Fibroblast of skin of right biceps (primary cell): ENCODE measurements at places on chromosomes 6 and 20.

DNA sequence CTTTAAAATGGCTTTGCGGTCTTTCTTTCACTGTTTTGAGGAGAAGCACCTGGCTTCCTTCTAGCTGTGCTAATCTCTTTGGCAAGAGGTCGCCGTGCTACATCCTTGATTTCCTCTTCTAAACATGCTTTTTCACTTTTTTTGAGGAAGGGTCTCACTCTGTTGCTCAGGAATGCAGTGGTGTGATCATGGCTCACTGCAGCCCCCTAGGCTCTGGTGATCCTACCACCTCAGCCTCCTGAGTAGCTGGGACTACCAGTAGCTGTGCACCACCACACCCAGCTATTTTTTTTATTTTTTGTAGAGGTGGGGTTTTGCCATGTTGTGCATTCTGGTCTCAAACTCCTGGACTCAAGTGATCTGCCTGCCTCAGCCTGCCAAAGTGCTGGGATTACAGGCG lies 40.5 kb downstream of the RSPH3 start:
- no peak for DNase-seq

- DNase-seq: no peak
Measured at GRCh38 chr6:143432588-143432987, 17.9 kb downstream of the ADAT2 start.

- DNase-seq: no peak
Measured at GRCh38 chr6:33415831-33416230, 2.1 kb downstream of the CUTA start.

- peak; percentile 13 for DNase-seq
Measured at GRCh38 chr6:140029551-140029950, 655.1 kb upstream of the CITED2 start.

DNA sequence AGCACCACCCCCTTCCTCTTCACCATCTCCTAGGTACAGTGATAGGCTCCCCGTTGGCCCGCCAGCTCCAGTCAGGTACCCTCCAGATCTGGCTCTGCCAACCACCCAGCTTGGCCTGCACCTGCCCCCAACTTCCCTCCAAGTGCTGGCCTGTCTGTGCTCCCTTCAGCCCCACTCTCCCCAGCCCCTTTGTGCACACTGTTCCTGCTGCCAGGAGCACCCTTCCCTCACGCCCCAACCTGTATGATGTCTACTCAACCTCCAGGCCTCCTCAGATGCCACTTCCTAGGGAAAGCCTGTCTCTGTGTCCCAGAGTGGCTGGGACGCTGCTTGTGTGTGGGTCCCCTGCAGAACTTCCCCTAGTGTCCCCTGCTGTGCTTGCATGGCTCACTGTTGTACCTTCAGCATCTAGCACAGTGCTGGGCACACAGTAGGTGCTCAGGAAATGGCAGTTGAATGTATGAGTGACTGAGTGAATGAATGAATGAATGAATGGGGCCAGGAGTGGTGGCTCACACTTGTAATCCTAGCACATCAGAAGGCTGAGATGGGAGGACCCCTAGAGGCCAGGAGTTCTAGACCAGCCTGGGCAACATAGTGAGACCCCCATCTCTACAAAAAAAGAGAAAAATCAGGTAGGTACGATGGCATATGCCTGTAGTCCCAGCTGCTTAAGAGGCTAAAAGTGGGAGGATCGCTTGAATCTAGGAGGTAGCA lies 3.0 kb downstream of the ZBP1 start:
- DNase-seq: no peak

- DNase-seq: no peak
Measured at GRCh38 chr20:39222101-39222500, 260.0 kb downstream of the DHX35 start.

DNA sequence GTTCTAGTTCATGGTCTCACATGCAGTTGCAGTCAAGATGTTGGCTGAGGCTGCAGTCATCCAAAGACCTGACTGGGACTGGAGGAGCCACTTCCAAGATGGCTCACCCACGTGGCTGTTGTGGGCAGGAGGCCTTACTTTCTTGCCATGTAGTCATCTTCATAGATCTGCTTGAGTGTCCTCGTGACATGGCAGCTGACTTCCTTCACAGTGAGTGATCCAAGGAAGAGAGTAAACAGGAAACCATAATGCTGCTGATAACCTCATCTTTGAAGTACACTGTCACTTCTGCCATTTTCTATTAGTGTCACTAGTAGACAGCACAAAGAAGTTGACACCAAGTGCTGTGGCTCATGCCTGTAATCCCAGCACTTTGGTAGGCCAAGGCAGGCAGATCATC lies 40.1 kb upstream of the AKIRIN2 start:
- DNase-seq: no peak

DNA sequence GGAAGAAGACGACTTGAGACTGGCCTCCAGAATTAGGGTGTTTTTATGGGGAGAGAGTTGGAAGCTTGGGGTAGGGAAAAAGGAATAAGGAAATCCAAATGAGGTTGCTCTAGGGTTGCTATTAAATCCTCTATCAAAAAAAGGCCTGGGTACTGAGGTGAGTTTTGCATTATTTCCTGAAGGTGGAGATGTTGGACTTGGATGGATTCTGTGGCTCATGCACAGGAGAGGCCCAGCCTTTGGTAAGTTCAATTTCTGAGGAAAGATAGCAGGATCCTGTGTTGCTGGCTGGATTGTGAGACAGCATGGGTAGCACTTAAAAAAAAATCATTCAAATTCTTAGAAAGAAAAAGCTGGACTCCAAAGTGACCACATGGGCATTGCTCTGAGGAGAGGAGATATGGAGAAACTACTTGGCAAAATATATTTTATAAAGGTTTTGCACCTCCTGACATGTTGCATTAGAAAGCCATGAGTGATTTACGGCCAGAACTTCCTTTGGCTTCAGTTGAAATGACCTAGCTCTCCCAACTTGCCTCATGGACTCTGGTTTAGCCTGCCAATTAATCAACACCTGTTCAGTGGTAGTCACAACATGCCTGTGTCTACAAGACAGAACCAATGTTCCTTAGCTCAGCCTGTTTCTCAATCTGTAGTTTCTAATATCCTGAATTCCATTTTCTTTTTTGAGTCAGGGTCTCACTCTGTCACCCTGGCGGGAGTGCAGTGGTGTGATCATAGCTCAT lies 152.1 kb upstream of the RALGAPA2 start:
- no peak for DNase-seq

DNA sequence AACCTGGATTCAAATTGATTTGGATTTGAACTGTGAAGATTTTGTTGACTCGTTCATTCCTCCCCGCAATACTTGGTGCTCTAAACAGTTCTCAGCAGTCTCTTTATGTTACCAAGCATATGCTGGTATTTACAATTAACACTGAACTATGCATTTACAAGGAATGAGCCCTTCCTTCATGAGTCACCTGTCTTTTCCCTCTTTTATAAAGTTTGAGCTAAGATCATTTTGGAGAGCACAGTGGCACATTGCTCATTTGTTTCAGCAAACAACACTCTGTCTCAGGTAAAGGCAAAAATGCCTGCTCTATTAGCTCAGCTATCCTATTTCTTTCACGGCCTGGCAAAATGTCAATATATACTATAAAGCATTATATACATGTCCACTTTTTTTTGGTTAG lies 285.4 kb downstream of the PHACTR1 start:
- no peak for DNase-seq

DNA sequence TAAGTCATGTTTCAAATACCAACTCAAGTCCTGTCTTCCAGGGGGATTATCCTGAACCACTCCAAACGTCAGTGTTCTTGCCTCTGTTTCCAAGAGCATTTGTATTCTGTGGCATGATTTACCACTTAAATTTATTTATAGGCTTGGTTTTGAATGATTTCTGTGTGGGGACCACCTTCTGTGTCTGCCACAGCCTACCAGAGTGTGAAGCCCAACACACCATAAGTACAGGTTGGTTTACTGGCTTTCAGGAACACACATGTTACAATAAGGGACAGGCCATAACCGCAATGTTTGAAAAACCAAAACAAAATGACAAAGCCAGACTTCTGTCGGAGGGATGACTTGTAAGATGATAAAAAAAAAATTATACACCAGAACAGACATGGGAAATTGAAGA lies 56.5 kb upstream of the MAP3K7 start:
- peak; percentile 2 for DNase-seq

DNA sequence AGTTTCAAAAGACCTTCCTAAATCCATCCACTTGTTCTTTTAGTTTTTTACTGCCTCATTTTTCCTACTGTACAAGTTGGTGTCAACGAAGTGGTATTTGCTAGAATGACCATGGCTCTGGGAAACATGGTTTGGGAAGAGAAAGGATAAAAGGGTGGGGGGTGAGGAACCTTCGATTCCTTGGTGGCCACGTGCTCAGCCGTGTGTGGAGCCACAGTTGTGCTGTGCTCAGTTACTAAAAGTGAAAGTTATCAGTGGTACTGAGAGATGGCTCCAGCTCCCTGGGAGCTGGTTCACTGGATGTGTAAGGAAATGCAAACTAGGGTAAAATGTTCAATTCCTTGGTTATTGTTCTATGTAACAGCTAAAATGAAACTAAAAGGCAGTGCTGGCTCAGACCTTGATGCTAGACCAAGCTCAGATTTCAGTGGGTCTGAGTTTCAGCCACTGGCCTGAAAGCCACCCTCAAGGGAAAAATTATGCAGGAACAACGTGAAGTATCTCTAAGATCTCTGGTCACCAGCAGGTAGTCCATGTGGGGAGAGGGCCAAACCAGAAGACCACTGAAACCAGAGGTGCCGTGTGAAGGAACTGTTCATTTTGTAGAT lies 7.4 kb upstream of the SLC22A2 start:
- no peak for DNase-seq

DNA sequence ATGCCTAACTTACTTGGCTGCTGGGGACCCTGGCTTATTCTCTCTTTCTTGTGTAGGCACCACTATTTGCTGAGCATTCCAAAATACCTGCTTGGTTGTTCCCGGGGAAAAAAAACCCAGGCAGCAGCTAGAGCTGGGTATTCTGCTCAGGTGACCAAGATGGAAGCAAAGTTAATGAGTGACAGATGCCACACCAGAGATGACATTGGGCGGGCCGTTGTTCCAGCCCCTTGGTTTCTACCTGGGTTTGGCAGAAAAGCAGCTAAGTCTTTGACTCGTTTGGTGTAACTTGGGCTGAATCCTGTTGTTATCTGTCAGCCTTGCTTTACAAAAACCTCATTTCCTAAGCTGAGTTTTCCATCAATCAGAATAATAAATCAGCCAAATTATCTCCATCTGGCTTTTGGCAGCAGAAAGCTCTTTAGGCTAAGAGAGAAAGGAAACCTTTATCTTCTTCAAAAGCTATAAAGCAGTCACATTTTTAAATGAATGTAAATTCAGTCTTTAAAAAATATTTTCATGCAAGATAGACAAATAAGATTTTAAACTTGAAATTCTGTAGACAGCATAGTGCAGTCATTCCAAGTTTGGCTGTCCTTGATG lies 202.0 kb upstream of the GMDS start:
- DNase-seq: no peak

DNA sequence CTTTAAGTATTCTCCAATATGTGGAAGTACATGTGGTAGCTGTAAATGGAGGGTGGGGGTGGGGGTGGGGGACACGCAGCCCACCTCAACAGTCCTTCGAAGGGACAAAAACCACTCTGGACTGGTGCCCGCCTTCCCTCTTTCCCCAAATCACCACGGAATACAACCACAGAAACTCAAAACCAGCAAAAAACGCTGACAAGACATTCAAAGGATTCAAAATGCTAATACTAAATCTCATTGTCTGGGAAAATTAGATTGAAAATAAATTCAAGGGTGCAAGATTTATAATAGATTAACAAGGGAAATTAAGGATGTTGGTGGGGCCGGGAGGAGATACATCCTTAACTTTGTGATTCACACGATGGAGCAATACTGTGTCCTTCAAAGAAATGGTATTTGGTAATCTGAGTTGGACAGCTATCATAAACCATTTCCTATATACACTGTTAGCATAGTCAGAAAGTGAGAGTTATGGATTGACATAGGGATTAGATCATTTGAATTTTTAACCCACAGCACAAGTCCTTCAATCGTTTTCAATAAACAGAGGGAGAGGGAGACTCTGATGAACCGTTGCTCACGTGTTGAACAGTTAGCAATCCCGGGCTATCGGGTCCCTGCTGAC lies 766 bp upstream of the TBC1D22B start:
- DNase-seq: peak; percentile 23

GRCh38 chr6:140908505-140908904 lies 1224.2 kb upstream of the GJE1 start:
- DNase-seq: no peak

- DNase-seq: no peak
Measured at GRCh38 chr6:24936641-24937317, 1.0 kb upstream of the RIPOR2 start.

- peak; percentile 41 for DNase-seq
Measured at GRCh38 chr6:79468116-79468515, 69.1 kb downstream of the LCA5 start.

DNA sequence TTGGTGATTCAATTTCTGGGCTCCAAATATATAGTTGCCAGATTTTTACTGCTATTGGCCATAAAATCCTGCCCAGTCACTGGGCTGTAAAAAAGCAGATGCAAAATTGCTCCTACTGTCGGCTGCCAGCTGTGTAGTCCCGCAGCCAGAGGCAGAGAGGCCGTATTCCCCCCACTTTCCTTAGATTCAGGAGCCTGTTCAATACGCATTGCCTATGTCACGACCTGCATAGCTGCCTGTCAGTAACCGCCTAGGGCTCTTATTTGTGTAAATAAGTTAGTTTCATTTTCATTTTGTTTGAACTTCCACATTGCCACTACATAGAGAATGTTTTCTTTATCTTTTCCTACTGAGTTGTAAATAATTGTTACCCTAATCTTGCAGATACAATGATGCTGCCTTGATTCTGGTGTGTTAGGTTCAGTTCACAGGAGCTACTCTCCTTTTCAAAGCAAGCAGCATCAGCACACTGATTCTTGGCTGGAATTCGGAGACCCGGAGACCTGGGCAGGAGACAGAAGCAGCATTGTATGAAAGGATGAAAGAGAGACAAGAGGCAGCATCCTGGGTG lies 46.0 kb upstream of the UST start:
- DNase-seq: peak; percentile 25

GRCh38 chr6:122804962-122805485 lies 16.0 kb downstream of the SMPDL3A start:
- DNase-seq: no peak

DNA sequence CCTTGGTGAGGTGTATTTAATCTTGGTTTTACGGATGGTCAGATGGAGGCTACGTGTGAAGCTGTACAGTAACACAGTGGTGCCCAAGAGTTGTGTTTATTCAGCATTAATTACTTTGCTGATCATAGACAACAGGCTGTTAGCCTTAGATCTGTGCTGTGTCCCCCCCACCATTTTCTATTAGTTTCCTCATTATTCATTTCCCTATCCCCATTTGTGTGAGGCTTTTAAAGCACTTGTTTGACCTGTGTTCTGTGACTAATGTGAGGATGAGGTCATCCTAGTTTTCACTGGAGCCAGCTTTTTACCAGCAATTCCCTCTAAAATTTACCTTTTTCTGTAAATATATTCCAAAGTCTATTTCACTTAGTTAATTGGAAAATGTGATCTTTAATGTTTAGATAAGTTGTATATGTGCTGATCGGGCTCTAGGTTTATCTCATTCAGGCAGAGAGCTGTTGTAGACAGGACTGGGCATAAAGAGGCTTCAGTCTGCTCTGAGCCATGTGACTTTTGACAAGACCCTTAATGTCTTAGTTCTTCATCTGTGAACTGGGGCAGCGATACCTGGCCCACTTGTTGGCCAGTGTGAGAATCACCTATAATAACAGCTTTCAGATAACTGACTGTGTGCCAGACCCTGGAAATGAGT lies 8.4 kb downstream of the MAPRE1 start:
- DNase-seq: no peak

GRCh38 chr6:6723921-6724538 lies 135.5 kb downstream of the LY86 start:
- peak; percentile 40 for DNase-seq

GRCh38 chr6:10248378-10248843 lies 166.5 kb downstream of the TFAP2A start:
- DNase-seq: peak; percentile 55
